Stimulated activated CD4-positive, alpha-beta T cell treated with anti-CD3 and anti-CD28 coated beads, Interleukin-4, amount 100 ng/mL, for 24 hours (primary cell): ENCODE measurements at places on chromosomes 2 and 18.

DNA sequence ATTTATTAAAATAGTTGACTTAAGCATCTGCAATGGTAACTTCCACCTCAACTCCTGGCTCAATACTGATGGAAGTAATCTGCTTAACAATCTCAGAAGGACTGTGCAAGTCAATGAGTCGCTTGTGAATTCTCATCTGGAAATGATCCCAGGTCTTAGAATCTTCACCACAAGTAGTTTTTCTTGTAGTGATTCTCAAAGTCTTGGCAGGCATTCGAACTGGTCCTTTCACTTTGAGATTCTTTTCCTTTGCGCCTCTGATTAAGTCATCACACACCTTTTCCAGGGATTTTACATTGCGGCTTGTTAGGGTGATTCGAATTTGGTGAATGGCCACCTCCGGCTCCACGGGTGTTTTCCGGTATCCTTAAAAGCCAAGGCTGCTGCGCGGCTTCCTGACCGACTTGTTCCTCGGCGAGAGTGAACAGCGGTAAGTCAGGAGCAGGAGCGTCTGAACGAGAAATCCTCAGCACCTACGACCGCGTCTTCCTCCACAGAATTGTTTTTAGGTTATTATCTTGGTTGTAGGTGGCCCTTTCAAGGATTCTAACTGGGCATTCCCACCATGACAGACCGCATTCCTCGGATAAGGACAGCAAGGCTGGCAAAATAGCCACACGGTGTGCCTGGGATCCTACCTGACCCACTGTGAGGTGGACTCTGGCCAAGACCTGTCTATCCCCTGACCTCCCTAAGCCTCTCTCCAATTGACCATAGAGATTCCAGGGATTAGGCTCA is 23.8 kb upstream of the SLC20A1 start:
- DNase-seq = no peak

- DNase-seq = no peak
Observed at GRCh38 chr18:75172299-75173124, 36.4 kb downstream of the PTGR3 start.

DNA sequence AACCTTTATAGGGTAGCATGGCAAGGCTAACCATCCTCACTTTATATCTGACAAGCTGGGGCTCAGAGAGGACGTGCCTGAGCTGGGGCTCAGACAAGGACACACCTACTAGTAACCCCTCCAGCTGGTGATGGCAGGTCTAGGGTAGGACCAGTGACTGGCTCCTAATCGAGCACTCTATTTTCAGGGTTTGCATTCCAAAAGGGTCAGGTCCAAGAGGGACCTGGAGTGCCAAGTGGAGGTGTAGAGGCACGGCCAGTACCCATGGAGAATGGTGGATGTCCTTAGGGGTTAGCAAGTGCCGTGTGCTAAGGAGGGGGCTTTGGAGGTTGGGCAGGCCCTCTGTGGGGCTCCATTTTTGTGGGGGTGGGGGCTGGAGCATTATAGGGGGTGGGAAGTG is 1.2 kb upstream of the DES start:
- no peak for DNase-seq

DNA sequence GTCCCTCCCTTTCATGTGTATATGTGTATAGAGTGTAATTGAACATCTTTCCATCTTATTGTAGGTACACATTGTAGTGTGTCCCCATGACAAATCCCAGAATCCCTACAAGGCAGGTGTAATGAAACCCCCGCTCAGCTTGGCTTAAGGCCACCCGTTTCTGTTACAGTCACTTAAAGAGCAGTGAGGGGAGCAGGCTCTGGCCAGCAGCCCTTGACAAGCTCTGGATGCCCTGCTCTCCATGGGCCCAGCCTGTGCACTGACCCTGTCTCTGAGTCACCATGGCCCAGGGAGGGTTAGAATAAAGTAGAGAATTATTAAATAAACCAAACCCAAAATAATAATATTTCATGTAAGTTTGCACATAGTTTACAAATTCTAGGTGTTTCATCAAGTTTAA is 17.2 kb upstream of the MAL start:
- DNase-seq = no peak

GRCh38 chr2:238020816-238021215 is 40.0 kb upstream of the SCLY start:
- DNase-seq = no peak

DNA sequence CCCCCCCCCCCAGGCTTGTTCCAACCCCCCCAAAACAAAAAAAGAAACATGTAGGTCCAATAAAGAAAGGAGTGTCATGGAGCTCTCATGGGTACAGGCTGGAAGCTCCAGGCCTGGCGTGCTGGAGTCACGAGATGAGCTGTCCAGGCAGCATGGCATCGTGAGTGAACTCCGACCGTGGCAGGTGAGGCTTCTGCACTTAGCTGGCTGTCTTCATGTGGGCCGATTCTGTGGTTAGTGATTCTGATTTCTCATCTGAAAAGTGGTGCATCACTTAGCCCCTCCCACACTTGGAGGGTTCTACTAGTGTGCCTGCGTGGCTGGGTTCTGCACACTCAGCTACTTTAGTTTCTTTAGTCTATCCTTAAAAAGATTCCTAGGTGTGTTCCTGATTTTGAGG is 126.4 kb upstream of the MGAT5 start:
- DNase-seq = peak; percentile 79
